ENCODE measurements at places on chromosomes 5 and 9.

DNA sequence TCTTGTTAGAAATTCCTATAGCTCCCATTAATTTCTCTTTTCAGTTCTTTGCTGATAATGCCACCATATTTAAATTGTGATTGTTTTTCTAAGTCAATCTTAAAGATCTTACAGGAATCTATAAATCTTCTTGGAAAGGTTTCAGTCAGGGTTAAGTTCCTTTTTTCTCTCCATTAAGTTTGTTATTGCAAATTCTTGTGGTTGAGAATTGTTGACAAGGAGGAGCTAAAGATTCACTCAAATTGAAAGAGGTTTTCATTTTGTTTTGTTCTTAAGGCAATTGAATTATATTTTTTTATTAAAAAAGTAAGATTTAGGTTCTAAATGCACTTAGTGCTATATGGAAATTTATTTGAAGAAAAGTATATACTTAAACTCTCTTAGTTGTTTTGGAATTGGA lies 213.4 kb downstream of the PRR16 start:
- H3K27me3 ChIP-seq, result no peaks in the 10 kb centered on the region
- no peak overlapping the region for H3K4me3 ChIP-seq
- H3K27ac ChIP-seq, result no peak overlapping the region
- H3K36me3 ChIP-seq, result peaks cover 3% of the 10 kb centered on the region
- peaks cover 29% of the 10 kb centered on the region for H3K4me1 ChIP-seq

- H3K36me3 ChIP-seq, result no peaks in the 10 kb centered on the region
- H3K4me1 ChIP-seq, result peaks cover 28% of the 10 kb centered on the region
- H3K4me3 ChIP-seq, result no peak overlapping the region
- DNase-seq, result no peak
- H3K27me3 ChIP-seq, result no peaks in the 10 kb centered on the region
Measured at GRCh38 chr5:96338091-96338490, 95.0 kb downstream of the PCSK1 start.

- H3K36me3 ChIP-seq, result no peaks in the 10 kb centered on the region
- peaks cover 13% of the 10 kb centered on the region for H3K27me3 ChIP-seq
- H3K4me1 ChIP-seq, result no peaks in the 10 kb centered on the region
- DNase-seq, result no peak
Measured at GRCh38 chr5:115702025-115702424, 76.2 kb upstream of the TMED7 start.

DNA sequence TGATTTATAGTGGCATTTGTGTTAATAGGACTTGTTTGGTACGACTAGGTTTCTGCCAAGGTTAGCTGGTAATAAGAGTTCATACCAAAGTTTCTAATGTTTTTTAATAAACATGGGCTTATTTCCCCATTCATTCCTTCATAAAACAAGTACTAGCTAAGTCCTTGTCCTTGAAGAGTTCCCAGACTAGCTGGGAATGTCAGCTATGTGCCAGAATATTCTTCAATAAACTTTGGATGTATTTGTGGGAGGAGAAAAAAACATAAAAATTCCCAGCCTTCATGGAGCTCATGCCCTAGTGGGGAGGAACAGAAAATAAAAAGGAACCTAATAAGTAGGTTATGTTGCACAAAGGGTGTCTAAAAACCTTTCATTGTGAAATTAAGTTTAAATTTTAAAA lies 176.9 kb downstream of the DENND1A start:
- no peak for DNase-seq
- no peaks in the 10 kb centered on the region for H3K27me3 ChIP-seq
- no peak overlapping the region for H3K4me3 ChIP-seq
- peaks cover 2% of the 10 kb centered on the region for H3K36me3 ChIP-seq
- H3K4me1 ChIP-seq, result peaks cover 37% of the 10 kb centered on the region

GRCh38 chr9:131169563-131170240 lies 44.3 kb downstream of the NUP214 start:
- H3K27me3 ChIP-seq, result no peaks in the 10 kb centered on the region
- DNase-seq, result no peak
- no peaks in the 10 kb centered on the region for H3K4me1 ChIP-seq
- H3K36me3 ChIP-seq, result peaks cover 8% of the 10 kb centered on the region
- no peak overlapping the region for H3K27ac ChIP-seq
- no peak overlapping the region for H3K4me3 ChIP-seq

DNA sequence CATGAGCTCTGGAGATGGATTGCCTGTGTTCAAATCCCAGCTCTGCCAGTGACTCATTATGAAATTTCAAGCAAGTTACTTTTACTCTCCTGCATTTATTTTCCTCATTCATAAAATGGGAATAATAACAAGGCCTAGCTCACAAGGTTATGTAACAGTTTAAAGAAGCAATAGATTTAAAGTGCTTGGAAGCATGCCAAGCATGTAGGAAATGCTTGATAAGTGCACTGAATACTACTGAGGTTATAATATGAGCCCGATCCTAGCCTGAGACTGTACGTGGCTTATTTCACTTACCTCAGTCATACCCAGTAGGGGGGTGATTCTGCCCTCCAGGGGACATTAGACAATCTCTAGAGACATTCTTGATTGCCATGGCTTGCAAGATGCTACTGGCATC lies 734.1 kb upstream of the WWC1 start:
- H3K27me3 ChIP-seq, result peaks cover 57% of the 10 kb centered on the region
- H3K36me3 ChIP-seq, result no peaks in the 10 kb centered on the region
- H3K4me3 ChIP-seq, result no peak overlapping the region
- H3K27ac ChIP-seq, result no peak overlapping the region
- H3K4me1 ChIP-seq, result no peaks in the 10 kb centered on the region
